Activated T-helper 1 cell treated with anti-CD3 and anti-CD28 coated beads, Interleukin-2, amount 50 U/mL, for 16 hours (primary cell): ENCODE measurements at places on chromosomes 6 and 20.

- DNase-seq: no peak
These were observed 68.7 kb downstream of the LY86 start for GRCh38 chr6:6657085-6657819.

DNA sequence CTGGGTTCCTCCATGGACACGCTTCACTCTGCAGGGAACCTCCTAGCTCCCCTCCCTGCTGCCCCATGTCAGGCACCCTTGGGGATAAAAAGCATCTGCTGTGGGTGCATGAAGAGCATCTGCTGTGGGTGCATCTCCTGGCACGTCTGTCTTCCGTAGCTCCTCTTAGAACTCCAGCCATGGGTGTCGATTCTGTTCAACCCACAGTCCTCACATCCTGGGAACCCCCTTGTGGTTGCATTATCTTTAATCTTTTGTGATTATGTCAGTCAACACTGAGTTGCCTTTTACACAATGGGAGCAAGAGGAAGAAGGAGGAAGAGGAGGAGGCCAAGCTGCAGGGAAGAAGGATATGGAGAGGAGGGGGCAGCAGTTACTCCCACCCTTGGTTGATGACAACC is 24.1 kb upstream of the CCR6 start:
- DNase-seq: no peak

- DNase-seq: no peak
These were observed 42.8 kb downstream of the RPF2 start for GRCh38 chr6:111024681-111025080.

- no peak for DNase-seq
These were observed 176.8 kb downstream of the LINC00237 start for GRCh38 chr20:20929341-20929740.

GRCh38 chr6:124487623-124488431 is 474.4 kb upstream of the RNF217 start:
- DNase-seq: no peak

GRCh38 chr6:166281104-166281503 is 27.1 kb downstream of the PRR18 start:
- DNase-seq: no peak

GRCh38 chr20:60214901-60215815 is 256.9 kb downstream of the CDH26 start:
- no peak for DNase-seq

- DNase-seq: no peak
These were observed 174.7 kb downstream of the BMP7 start for GRCh38 chr20:57091748-57092111.

DNA sequence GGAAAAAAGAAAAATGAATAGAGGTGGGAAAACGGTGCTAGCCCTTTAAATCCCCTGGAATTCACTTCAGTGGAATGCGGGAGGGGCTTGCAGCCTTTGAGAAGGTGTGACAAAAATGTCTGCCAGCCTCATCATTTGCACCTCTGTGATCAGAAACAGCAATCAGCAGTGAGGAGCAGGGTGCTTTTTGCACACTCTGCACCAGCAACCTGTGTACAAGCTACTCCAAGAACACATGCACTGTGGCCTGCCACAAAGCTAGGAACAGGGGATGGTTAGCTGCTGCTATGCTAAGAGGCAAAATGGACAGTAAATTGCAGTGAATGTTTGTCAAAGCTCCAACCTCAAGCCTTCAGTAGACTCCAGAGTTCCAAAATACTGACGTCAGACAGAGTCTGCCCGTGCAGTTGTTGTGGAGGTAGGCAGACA is 29.7 kb downstream of the GINS1 start:
- DNase-seq: no peak

DNA sequence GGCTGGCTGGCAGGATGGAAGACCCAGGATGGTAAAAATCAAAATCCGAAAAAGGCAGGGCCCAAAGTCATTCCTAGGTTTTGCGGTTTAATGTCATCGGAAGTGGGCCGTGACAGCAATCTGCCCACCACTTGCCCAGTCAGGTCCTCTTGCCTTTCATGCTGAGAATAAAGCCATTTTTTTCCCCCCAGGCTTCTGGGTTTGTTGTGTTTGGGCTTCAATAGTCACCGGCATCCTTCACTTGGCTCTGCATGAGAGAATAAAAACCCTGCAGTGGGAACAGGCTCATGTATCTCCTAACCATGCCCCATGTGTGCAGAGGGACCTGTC is 56.1 kb downstream of the MEP1A start:
- DNase-seq: no peak

DNA sequence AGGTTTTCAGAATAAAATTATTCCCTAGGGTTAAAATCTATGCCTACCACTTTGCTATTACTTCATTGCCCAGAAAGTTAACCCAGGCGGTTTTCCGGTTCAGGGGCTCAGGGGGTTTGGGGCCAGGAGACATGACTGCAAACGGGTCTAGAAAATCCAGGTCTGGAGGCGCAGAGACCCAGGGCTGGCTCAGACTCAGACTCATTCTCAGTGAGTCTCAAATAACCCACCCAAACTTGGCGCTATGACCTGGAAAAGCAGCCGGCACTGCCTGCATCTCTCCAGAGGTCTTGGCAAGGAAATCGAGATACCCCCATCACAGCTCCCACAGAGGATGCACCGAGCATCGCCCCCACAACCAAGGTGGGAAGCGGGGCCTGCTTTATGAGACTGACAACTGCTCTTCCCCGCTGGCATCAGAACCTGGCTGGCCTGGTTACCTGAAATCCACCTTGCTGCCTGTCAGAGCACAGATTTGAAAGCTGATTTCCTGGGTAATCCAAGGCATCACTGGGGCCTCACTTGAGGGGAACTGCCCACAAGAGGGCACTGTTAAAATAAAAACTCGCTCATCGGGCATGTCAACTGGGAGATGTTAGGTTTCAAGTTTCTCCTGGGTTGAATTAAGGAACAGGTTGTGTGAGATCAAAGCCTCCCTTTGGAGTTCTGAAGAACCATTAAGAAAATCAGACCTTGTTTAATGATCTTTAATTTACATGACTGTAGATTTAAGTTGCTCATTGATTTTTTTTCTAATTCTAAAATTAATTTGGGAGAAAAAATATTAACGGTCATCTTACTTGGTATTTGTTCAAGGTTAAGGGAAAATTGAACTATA is 55.1 kb downstream of the KIF16B start:
- DNase-seq: no peak

DNA sequence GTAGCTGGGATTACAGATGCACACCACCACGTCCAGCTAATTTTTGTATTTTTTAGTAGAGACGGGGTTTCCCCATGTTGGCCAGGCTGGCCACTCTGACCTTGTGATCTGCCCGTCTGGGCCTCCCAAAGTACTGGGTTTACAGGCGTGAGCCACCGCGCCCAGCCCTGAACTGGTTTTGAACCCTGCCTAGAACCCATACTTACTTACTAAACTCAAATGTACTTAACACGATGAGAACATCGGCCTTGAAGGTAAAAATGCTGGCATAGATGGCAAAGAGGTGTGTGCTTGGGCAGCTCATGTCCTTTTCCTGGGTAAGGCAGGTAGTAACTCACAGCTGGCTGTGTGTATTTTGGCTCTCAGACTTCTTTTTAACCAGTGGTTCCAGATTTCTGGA is 3.2 kb upstream of the ARMC12 start:
- no peak for DNase-seq

DNA sequence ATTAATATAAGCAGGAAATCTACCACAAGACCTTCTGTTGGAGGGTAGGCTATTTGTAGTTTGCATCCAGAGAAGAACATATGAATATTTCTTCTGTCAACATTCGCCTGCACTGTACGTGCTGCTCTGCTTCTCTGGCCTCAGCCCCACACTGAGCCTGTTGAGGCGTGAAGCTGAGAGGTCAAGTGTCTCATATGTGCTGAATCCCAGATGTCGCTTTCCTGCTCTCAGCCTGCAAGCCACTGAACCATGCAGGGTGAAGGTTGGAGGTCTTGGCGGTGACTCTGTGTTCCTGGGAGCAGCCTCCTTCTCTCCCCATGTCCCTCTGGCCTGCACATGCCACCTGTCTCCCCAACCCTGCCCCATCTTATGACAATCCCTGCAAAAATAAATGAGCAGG is 83.6 kb downstream of the TMEM170B start:
- no peak for DNase-seq

DNA sequence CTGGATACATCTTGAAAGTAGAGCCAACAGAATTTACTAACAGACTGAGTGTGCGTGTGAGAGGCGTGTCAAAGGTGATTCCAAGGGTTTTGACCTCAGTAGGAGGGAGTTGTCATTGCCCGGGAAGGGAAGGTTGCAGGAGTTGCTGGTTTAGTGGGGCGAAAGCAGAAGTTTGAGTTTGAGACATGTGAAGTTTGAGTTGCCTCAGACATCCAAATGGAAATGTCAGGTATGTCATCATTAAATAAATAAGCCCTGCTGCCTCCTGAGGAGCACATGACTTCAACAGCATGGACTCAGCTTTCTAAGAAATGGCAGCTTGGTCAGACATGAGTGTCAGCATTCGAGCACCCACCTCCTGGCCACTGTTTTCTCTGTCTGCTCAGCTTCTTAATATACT is 26.6 kb upstream of the TGM2 start:
- DNase-seq: no peak

- no peak for DNase-seq
These were observed 434.7 kb downstream of the BCKDHB start for GRCh38 chr6:80541181-80541580.

- DNase-seq: no peak
These were observed 21.6 kb upstream of the LMBRD1 start for GRCh38 chr6:69818223-69818930.

DNA sequence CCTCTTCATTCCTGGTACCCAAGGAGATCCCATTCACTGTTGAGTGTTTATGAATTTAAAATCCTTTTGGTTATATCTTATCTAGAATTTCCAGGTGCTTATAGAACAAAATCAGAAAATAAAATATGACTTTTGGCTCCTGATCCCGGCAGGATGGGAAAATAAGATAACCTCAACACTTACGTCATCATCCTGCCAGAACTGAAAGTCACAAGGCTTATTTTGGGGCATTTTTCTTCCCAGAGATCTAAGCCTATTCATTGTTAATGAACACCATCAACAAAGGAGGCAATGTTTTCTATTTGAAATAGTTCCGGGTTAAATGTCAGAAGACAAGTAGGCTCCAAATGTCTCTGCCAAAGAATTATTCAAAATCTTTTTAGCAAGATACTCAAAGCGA is 580.6 kb downstream of the TFAP2A start:
- DNase-seq: no peak

DNA sequence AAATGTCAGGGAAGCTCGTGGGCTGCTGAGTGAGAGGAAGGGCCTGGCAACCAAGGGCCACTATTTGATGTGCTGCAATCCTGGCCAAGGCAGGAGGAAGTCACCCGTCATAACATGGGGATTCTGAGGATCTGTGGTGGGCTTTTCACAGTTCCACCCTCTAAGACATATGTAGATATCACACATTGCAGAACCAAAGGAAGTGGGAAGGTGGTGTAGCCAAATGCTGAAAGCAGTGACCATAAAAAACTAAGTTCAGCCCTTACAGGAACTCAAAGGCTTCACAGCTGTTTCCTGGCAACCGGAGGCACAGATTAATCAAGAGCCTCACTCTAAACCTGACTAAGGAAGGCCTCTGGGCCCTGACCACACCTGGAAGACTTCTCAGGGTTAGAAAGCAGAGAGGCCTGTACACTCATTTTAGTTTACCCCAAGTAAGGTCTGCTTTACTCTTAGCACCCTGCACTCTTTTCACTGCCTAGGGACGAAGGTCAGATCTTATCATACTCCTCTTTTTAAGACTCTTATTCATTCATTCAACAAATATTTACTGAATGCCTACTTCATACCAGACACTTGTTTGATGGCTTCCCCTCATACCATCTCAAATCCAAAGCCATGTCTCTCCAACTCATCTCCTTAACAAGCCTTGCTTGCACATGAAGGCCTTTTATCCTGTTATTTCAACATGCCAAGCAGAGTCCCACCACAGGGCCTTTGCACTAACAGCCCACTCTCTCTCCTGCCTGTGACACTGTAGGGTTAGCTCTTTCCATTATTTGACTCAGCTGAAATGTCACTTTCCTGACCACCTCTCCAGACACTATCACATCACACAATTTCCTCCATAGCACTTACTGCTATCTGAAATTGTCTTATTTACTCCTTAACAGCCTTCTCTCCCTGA is 2.6 kb downstream of the UBE2V1 start:
- no peak for DNase-seq

- DNase-seq: no peak
These were observed 12.4 kb downstream of the MYO6 start for GRCh38 chr6:75761489-75761888.

DNA sequence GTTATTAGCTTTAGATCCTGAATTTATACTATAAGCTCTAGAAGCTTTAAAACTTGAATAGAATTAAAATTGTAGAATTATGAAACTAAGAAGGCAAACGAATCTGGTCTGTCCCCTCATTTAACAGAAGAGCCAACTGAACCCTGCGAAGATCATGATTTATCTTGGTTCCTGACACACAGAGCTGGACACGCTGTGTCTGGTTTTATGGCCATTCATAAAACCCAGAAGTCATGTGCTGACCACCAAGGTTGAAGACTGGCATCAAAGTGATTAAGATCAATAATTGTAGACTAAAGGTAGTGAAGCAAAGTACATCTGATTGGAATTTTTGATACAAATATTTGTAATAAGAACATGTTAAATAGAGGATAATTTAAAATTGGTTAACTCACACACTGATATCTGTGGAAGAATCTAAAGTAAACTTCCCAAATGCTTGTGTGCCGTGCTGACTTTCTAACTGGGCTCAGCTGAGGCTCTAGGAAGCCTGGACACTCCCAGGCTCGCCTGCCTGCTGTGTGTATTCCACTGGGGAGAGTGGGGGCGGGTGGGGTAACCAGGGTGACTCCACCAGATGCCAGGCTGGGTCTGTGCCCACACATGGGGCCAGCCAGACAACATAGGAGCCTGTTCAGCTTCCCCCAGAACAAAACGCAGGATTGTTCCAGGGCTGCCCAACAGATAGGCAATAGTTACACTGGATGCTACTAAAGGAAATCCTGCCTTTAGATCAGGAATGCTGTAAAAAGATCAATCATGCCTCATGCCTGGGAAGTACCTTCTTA is 42.1 kb upstream of the SLC22A3 start:
- DNase-seq: no peak

GRCh38 chr20:59575653-59576052 is 28.7 kb upstream of the PHACTR3 start:
- no peak for DNase-seq

- DNase-seq: no peak
These were observed 106.6 kb downstream of the ADGRG6 start for GRCh38 chr6:142408409-142408808.

GRCh38 chr6:80234908-80235307 is 128.4 kb downstream of the BCKDHB start:
- DNase-seq: no peak

- no peak for DNase-seq
These were observed 133.2 kb downstream of the PHACTR1 start for GRCh38 chr6:12849809-12850198.

DNA sequence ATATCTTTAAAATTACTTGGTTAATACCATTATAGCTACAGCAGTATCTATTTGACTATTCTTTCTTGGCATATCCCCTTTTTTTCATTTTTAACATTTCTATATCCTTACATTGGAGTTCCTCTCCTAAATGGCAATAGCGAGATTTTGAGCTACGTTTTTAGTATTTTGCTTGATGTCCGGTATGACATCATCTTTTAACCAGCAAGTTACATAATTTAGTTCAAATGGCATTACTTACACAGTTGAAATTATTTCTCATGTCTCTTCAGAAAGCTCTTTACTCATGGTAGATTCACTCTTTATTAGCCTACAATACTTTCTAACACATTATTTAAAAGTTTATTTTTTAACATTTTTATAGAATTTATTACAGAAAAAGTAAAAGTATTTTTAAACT is 701.7 kb upstream of the EPHA7 start:
- no peak for DNase-seq
